Stimulated activated CD8-positive, alpha-beta memory T cell treated with anti-CD3 and anti-CD28 coated beads, Interleukin-15, amount 100 ng/mL, for 48 hours (primary cell): ENCODE measurements at places on chromosomes 11 and 22.

GRCh38 chr11:30364139-30364836, 41.4 kb downstream of the ARL14EP start:
- DNase-seq: no peak

GRCh38 chr11:100890789-100891188, 203.7 kb downstream of the ARHGAP42 start:
- no peak for DNase-seq

DNA sequence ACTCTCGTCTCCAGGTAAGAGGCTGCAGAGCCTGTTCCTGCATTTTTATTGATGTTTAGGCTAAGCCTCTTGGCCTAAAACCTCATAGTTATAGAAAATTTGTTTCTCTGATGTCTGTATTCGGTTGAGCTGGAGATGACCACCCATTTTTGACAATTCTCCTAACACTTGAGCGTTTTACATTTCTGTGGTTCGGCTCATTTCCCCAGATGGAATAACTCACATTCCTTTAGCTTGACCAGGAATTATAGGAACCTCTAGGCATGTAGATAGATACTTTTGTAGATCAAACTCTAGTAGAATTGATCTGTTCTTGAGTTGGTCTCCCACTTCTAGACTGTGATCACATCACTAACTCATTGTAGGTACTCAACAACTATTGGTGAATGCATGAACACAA, 172.6 kb upstream of the CADM1 start:
- no peak for DNase-seq

DNA sequence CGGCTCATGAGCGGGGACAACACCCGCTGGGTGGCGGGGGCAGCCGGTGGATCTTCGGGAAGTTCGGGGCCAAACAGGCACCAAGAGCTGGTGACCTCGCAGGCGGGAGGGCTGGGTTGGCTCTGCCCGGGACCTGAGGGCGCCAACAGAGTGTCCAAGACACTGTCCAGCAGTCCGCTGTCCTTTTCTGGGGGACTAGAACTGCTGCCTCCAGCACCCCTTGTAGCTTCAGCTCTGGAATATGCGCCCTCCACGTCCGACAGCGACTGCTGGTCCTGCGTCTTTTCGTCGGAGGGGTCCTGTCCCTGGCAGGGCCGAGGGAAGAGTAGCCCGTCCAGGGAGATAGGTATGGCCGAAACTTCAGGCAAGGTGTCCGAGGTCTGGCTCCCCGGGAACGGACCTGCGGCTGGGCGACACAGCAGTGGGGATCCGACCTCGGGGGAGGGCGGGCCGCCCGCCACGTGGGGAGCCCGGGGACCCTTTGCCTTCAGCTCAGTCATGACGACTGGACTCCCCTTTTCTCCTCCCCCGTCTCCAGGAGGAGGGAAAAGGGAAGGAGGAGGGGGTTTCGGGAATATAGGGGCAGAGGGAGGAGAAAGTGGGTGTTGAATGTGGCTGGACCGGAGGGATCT, 926 bp downstream of the PGR start:
- no peak for DNase-seq

DNA sequence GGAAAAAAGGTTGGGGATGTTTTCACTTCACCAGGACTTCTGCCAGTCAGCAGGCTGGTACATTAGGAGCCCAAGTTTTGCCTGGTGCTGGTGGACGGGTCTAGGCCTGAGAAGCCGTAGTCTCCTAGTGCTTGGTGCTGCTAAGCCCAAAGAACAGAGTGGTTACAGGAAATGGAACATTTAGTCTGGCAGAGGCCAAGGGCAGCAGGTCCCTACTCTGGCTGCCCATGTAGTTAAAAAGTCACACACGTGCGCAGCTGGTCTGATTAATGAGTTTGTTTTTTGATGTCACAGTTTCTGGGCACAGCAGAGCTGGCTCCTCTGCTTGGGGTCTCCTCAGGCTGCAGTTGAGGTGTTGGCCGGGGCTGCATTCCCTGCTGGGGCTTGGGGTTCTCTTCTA, 20.6 kb downstream of the BCR start:
- DNase-seq: no peak

GRCh38 chr11:91489989-91490388, 734.6 kb upstream of the FAT3 start:
- no peak for DNase-seq

DNA sequence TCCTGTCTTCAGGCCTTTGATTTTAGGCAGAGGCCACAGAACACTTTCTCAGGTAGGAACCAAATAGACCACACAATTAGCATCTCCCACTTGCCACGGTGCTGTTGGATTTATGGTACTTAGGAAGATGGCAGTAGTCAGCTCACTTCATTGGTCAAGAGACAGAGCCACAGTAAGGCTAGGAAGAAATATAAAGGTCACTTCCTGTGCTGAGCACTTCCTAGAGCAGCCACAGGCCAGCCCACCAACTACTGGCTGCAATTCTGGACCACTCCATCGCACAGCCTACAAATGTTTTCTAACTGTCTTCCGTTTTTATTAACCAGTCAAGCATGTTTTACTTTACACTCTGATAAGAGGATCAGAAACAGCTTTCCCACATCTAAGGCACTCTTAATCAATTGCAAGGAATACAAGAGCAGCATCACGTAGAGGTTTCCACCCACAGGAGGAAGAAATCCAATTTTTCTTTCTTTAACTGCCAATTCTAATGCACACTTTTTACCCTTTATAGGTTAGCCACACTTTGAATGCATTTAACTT, 54.7 kb downstream of the ABTB2 start:
- DNase-seq: no peak

GRCh38 chr22:29625090-29625825, 21.8 kb downstream of the NF2 start:
- no peak for DNase-seq

- no peak for DNase-seq
Measured at GRCh38 chr22:21009638-21010425, 5.1 kb upstream of the P2RX6 start.

DNA sequence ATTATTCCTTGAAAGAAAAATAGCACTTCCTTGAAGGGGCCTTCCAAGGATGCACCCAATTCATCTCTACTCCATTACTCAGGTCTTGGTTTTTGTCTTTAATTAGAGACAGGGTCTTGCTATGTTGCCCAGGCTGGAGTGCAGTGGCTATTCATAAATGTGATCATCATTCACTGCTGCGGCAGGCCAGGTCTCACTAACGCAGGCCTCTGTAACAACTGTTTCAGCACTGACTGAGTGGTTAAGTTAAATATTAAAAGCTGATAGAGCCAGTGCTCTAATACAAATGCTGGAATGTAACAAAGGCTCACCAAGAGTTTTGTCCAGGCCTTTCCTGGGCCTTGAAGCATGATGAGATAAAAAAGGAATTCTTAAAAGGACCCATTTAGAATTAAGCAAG, 61.4 kb upstream of the GNAZ start:
- no peak for DNase-seq

- no peak for DNase-seq
Measured at GRCh38 chr11:73383249-73384124, 7.3 kb downstream of the RELT start.

DNA sequence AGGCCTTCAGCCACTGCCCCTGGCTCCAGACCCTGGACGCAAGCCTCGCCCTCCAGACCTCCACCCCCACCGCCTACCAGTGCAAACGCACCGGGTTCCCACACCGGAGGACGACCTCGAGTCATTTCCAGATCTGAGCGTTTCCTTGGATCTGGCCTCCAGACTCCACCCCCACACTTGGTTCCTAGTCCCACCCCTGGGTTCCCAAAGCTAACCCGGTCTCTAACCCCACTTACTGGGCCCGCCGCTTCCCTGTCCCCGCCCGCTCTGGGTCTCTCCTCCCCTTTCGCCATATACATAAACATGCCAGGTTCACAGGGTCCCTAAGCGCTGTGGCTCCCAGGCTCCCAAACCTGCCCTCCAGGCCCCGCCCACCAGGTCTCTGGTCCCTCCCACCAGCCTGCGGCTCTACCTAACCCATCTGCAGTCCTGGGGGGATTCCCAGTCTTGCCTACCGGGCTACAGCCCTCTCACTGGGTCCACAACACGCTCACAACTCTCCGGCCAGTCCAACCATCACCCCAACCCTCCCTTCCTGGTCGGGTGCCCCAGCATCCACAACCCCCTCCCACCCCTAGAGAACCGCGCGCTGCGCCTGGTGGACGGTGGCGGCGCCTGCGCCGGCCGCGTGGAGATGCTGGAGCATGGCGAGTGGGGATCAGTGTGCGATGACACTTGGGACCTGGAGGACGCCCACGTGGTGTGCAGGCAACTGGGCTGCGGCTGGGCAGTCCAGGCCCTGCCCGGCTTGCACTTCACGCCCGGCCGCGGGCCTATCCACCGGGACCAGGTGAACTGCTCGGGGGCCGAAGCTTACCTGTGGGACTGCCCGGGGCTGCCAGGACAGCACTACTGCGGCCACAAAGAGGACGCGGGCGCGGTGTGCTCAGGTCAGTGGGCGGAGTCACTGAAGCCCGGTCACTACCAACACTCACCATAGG, 36.7 kb downstream of the CD6 start:
- no peak for DNase-seq

- no peak for DNase-seq
Measured at GRCh38 chr11:121485216-121485615, 32.4 kb upstream of the SORL1-AS1 start.

GRCh38 chr22:41951898-41952474, at the start of gene SMIM45:
Gene SMIM45, plus strand, starts transcription at chr22:41952150.
- no peak for DNase-seq

DNA sequence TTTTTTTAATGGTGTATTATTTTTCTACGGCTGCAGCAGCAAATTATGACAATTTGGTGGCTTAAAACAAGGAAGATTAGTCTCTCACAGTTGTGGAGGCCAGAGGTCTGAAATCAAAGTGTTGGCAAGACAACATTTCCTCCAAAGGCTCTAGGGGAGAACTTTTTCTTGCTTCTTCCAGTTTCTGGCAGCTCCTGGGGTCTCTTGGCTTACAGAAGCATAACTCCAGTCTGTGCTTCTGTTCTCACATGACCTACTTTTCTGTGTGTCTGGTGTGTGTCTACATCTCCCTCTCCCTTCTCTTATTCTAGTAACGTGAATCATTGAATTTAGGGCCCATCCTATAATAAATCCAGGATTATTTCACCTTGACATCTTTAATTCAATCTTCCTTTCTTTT, 551.9 kb upstream of the LUZP2 start:
- no peak for DNase-seq

- DNase-seq: no peak
Measured at GRCh38 chr11:117842131-117842941, 17.8 kb upstream of the FXYD2 start.

- DNase-seq: no peak
Measured at GRCh38 chr11:279966-280705, 1.9 kb downstream of the NLRP6 start.

DNA sequence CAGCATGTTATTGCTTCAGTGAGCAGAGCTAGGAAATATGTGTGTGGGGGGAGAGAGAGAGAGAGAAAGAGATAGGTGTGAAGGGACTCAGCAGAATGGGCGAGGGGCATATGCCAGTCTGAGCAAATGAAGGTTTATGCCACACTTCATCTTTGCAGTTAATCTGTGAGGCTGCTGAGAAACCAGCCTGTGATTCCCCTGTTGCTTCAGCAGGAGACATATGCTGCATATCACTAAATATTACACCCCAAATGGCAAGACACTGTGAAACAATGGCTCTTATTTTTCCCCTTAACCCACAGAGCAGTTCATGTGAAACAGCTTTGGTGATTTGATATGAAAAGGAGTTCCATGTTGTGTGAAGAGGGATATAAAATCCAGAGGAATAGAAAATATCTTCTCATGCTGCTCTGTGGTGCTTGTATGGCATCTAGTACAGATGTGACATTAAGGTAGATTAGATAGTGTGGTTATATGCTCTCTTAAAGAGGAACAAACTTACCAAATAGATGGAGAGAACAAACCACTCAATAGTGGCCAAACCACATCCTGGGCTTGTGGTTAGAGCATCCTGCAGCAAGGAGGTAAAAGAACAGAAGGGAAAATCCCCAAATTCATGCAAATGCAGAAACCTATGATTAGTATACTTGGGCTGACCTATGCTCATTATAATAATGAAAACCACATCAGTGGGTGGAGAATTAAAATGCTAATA, 864.2 kb downstream of the FAM181B start:
- DNase-seq: peak; percentile 77

DNA sequence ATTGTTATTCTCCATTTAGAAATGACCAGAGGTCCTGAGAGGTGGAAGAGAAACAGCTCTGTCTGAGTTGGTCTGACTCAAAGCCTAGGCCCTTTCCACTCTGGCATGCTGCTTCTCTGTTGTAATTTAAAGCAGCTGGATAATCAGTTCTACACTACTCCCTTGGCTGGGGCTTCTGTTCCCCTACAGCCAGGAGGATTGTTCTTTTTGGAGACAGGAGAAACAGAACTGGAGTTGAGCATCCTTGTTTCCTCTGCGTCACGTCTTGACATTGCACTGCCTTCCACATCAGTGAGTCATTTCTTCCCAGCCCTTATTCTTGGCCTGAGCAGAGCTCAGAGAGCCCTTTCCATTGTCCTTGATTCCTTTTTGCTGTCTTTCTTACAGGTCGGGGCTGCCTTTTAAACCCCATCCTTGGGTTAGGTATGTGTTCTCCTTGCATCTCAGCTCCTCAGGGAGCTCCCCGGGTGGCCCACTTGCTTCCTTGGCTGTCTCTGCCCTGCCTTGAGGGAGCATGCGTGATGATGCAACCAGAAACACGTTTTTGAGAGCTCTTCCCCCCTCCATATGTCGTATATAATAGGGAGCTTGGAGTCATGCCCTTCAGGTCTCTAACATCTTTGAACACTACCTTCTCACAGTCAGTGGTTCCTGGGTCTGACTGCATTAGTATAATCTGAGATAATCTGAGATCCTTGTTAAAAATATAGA, 35.7 kb downstream of the CYB5R2 start:
- no peak for DNase-seq

DNA sequence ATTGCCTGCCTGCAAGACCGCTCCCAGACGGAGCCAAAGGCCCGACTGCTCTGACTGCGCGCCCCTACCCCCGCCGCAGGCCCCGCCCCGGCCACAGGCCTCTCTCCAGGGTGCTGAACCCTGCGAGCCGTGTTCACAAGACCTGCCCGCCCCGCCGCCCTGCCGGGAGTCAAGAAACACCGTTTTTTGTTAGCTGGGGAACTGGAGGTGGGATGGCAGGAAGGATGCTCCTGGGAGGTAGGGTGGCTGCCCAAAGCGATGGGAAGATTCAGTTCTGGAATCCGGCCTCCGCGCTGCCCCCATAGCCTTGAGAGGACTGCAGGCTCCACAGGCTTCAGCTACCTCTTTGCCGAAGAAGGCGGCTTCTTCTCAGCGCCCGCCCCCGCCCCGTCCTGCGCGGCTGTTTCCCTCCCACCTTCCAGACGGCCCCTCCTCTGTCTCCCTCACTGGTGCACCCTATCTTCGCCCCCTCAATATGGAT, 2.7 kb upstream of the PDE2A start:
- peak; percentile 57 for DNase-seq

- DNase-seq: peak; percentile 63
Measured at GRCh38 chr22:22357024-22357883, 112.7 kb downstream of the VPREB1 start.

DNA sequence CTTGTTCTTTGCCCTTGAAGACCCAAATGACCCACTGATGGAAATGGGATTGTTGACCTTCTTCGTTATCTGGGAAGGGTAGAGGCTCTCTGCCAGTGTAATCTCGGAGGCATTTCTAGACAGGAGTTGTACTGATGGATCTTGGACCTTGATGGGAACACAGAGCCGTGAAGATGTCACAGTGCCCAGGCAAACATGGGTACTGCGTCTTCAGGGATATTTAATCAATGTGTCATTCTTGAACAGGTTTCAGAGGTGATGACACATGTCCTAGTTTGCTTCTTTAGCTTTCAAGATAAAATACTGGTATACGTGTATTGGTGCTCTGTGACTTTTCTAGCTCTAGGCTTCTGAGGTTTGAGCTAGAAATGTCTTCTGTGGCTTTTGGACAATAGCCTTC, 6.2 kb downstream of the LDLRAD3 start:
- DNase-seq: no peak

- no peak for DNase-seq
Measured at GRCh38 chr11:117437041-117437790, 109.6 kb downstream of the CEP164 start.
